ENCODE measurements at places on chromosomes 2 and 18.

DNA sequence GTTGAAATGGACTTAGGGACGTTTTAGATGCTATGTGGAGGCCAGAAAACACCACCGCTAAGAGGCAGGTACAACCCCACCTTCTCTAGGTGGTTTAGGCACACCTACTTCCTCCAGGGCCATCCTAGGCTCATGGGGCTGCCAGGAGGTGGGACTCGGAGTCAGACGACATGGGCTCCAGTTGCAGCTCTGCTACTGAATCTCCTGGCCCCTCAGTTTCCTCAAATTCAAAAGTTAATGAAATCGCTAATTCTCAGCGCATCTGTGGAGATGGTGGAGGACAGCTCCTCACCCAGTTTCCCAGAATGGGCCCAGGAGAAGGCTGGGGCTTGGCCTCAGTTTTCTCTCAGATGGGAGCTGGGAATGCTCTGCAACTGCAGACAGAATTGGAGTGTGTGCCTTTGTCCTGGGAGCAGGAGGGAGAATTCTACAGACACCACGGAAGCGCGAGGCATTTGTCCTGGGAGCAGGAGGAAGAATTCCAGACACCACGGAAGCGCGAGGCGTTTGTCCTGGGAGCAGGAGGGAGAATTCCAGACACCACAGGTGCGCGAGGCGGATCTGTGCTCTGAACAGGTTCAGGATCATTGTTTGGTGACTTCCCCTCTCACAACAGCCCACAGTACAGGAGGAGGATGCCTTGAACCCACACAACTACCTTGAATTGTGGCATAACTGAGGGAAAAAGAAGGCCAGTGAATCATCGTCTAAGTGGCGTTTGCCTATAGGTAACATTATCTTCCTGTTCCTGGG is 103.7 kb upstream of the PXDN start:
- DNase-seq: no peak

DNA sequence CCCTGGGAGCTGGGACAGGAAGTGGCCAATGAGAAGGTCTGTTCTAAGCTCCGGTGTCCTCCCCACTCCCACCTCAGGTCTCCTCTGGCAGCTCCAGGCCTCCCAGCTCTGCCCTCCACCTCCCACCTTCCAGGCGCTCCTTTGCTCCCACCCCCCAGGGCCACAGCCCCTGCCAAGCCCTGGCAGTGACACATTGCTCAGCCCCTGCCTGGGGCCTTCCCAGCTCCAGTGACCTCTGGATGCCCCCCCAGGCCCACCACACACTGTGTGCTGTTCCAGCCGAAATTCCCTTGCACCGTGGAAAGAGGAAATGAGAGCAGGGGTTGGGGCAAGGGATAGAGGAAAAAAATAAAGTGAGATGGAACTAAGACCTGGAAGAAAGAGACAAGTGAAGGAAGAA is 289.6 kb downstream of the CYP26B1 start:
- DNase-seq: no peak

DNA sequence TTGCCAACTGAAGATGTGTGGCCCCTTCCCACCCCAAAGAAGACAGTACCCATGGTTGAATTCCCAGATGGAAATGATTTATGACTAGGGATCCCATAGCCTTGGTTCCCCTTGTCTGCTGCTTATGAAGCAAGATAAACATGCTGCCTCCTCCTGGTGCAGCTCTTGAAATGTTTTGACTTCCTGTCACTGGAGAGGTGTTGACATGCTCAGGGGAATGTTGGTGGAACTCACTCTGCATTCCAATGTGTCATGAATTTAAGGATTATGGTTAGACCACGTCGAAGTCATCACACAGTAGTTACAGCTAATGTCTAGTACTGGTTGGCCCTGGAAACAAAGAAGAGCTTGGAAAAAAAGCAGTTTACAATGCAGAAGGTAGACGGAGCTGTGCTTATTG is 69.0 kb upstream of the FAM110C start:
- no peak for DNase-seq

DNA sequence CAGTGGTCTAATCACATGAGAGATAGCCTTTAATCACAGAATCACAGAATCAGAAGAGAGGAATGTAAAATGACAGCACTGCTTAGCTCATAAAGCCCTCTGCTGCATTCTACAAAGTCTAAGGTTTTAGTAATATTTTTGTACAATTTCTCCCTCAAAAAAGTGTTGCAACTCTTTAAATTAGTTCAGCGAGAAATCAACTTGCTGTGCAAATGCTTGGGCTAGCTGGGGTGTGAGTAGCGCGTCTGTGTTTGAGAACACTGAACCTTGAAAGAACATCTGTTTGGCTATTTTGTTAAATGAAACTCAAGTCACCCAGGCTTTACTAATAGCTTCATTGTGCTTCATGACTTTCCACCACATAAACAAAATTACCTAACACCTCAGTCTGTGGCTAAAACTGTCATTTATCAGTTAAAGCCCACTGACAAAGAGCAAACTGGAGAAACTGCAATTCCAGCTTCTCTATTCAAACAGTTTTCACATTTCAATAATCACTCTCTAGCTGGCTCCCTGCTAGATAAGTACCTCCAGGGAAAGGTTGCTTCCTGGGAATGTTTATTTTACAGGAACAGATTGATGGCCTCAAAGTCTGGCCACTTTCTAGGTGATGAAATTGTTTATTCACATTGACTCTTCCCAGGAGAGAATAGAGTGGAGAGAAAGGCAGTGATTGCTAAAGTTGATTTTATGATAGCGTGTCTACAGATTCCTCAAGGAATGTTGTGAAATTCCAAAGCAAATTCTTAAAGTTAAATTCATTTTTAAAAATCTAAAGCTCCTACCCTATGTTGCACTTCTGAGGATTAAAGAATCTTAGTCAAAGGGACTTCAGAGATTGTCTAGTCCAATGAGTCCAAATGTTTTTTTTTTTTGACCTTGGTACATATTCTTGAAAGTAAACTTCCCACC is 36.0 kb upstream of the STAT1 start:
- DNase-seq: no peak

DNA sequence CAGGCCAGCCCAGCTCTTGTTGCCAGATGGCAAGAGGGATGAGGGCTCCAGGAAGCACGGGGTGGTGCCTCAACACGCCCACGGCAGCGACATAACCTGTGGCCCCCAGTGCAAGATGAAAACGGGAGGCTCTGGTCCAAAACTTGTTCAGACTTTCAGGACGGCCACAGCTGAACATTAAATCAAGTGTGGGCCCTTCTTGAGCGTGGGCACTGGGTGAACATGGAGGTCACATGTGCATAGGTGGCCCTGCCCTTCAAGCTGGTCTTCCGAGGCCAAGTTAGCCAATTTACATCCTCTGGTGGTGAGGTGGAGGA is 77.5 kb downstream of the NDUFA10 start:
- no peak for DNase-seq

DNA sequence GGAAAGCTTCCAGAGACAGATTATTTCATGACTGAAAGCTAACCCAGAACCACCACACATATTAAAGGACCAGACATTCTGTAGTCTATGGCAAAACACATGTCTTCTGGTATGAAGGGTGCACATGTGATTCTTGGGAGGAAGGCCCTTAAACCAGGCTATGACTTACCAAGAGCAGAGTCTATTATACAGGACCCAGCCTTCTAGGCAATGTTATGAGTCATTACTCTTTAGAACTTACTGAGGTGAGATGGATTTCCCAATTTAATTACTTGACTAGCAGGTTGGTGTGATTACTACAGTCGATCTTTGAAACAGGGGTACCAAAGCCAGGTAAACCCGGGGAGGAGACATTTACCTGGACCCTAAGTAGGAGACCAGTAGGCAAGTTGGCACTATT is 350.8 kb downstream of the TRIB2 start:
- no peak for DNase-seq

DNA sequence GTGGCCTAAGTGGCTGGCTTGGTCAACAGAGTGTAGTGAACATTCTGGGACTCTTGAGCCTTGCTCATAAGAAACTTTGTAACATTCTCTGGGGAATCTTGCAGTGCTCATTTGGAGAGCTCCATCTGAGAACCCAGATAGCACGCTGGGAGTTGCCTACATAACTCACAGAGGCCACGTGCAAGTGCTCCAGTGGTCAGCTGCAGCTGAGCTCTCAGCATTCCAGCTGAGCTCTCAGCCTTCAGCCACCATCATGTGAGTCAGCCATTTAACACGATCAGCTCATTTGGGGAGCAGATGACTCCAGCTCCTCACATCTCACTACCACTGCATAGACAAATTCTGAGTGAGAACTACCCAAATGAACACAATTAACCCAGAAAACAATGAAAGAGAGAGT is 25.5 kb upstream of the CTNNA2 start:
- DNase-seq: no peak

GRCh38 chr2:64650722-64651338 is 2.9 kb downstream of the SERTAD2 start:
- DNase-seq: no peak

DNA sequence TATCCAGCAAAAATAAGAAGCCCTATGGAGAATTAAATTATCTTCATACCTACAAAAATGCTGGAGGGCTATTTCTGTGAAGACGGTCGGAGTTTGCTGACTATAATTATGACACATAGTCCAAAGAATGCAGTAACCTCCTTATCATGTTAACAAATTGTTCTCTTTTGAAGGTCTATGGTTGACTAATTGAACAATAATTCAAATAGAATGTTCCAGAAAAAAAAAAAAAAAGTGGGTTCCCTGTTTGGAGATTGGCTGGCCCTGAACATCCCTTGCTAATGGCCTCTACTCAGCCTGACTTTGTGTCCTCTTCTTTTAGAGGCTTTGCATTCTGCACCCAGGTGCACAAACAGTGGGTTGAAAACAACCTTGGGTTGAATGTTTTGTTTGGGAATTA is 82.8 kb upstream of the CCBE1 start:
- no peak for DNase-seq

GRCh38 chr2:134020608-134021007 is 233.3 kb upstream of the MGAT5 start:
- DNase-seq: no peak

- DNase-seq: no peak
These were observed 532.9 kb upstream of the CRIM1 start for GRCh38 chr2:35822716-35823115.

DNA sequence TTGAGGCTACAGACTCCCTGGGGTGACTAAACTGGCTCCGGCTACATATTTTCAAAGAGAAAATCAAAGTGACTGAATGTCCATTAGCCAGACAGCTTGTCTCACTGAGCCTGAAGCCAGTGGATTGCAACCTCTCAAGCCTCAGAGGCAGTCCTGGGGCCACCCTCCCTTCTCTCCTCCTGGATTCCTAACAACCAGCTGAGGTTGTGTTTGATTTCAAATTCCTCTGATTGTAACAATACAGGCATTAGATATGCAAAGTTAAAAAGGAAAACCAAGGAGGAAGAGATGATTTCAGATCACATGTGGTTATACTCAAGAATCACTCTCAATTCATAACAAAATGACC is 101.0 kb upstream of the LMAN1 start:
- DNase-seq: no peak

DNA sequence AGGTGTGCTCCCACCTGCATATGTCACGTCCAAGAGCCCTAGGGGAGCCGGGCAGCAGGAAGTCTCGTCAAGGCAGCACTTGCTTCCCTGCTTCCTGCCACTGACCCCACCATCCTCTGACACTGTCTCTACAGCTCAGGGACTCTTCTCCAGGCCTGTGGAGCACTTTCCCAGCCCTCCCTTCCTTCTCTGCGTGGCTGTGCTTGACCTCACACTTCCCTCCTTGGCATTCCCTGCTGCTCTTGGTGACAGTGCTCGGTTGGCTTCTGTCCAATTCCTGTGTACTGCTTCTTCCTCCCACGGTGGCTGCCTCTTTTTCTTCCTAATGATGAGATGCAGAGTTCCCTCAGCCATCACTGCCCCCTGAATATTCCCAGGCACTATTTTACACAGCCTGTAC is 2.8 kb downstream of the CIDEA start:
- no peak for DNase-seq

DNA sequence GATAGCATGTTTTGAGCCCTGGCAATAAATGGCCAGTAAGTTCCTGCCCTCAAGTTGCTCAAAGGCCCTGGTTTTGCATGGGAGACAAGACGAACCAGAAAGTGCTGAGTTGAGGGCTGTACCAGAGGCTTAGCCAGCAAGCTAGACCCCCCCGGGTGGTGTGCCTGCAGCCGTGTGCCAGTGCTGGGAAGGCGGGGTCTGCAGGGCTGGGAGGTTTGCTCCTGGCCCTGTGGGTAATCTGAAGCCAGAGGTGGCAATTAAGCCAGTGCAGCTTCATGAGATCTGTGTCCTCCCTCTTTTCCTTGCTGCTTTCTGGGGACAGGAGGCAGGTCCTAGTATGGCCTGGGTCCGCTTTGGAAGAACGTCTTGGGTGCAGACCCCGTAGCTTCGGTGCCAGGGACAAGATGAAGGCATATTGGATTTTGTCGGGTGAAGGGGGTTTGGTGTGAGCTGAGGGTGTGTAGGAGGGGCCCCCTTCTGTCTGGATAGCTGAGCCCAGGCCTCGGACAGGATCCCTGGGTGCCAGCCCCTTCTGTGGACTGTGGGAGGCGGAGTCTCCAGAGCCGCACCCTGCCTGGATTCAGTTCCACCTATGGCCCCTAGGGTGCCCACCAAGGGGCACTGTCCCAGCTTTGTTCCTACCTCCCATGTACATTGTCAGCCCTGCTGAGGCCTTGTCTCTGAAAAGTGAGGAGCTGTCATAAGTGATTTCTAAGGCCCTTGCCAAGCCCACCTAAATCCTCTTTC is 15.6 kb downstream of the ATOH8 start:
- no peak for DNase-seq

DNA sequence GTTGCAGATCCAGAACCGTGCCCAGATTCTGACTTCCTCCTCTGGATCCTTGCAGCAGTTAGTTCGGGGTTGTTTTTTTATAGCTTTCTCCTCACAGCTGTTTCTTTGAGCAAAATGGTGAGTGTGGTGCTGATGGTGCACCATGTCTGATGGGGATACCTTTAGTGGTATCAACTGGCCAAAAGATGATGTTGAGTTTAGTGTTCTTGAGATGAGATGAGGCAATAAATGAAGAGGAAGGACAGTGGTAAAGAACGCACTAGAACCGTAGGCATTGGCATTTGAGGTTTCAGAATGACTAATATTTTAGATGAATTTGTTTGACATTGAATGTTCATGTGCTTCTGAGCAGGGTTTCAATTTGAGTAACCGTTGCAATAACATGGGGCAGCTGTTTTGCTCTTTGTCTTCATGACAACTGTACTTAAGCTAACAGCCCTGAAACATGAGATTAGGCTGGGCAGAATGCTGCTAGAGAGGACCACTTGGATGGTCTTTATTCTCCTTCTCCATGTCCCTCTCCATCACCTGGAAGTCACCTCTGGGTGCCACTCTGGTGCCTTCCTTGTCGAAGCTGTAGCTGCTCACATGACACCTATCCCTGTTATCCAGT is 3.9 kb downstream of the CTLA4 start:
- no peak for DNase-seq

GRCh38 chr2:217717646-217718045 is 285.1 kb downstream of the TNS1 start:
- no peak for DNase-seq

DNA sequence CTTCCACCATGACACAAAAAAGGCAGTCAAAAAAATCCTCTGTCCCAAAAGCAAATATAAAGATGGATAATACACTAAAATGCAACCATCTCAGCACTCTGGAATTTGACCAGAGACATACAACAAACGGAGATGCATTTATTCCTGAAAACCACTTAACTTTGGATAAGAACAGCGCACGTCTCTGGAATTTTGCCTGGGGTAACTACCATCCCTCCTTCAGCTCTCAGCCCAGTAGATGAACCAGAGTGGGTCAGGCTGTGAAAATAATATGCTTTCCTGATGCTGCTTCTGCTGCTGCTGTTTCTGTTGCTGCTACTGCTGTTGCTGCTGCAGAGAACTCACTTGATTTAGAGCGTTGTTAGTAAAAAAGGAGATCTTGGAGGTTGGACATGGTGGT is 133.8 kb upstream of the ACVR2A start:
- no peak for DNase-seq

GRCh38 chr2:234969306-234970098 is 17.7 kb downstream of the SH3BP4 start:
- DNase-seq: no peak

GRCh38 chr18:80109676-80110078 is 615 bp downstream of the ADNP2 start:
- DNase-seq: no peak

Measured in stimulated activated CD4-positive, alpha-beta T cell treated with anti-CD3 and anti-CD28 coated beads, TNF-alpha, amount 100 ng/mL, for 24 hours (primary cell).